ENCODE measurements at places on chromosomes 11 and 22. TPM values are rescaled to one million over a fixed set of nuclear protein-coding genes. Genes with fewer than 3 reads are reported as not detected.
A peak's percentile ranks its signal among the peaks of the same experiment; 100 is the strongest.

Gene OR6A2
- not detected for total RNA-seq

Gene DDI1
- not detected for total RNA-seq

- no peaks in the 10 kb centered on the region for H3K27me3 ChIP-seq
- DNase-seq: no peak
- peaks cover 4% of the 10 kb centered on the region for H3K36me3 ChIP-seq
- peak overlapping the region; percentile 99 for H3K27ac ChIP-seq
- H3K4me3 ChIP-seq: peak overlapping the region; percentile 6
These were observed 86.1 kb upstream of the WNT7B start for GRCh38 chr22:46062971-46063631.

Gene HPX
- total RNA-seq: not detected

DNA sequence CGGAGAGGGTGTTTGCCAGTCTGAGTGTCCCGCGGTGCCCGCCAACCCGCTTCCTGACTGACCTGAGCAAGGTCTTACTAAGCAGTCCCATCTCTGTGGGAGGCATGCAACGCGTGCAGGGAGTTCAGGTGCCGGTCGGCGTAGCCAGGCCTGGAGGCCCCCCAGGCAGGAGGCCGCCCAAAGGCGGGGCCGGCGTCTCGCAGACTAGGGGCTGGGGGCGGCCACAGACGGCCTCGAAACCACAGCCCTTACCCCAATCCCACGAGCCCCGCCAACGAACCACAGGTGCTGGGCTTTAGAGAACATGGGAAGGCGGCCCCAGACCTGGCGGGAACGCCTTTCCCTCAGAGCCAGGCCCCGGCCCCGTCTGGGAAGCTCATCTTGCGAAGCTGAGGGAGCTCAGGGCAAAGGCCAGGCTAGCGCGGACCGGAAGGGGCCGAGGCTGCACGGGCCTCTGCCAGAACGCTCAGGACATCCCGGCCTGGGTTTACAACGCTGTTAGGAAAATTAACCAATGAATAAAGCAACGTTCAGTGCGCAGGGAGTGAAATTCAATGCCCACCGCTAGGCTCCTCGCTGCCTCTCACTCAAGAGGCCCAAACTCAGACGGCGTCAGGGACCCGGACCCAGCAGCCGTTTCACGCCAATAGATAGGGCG, 2.1 kb upstream of the MTFP1 start:
- peaks cover 73% of the 10 kb centered on the region for H3K4me1 ChIP-seq
- H3K36me3 ChIP-seq: peaks cover 15% of the 10 kb centered on the region
- no peak for DNase-seq
- no peaks in the 10 kb centered on the region for H3K27me3 ChIP-seq
- peak overlapping the region; percentile 68 for H3K4me3 ChIP-seq

- H3K27ac ChIP-seq: no peak overlapping the region
- no peak for DNase-seq
- no peaks in the 10 kb centered on the region for H3K27me3 ChIP-seq
- no peak overlapping the region for H3K4me3 ChIP-seq
These were observed 8.9 kb downstream of the SCGB1A1 start for GRCh38 chr11:62427630-62428233.

DNA sequence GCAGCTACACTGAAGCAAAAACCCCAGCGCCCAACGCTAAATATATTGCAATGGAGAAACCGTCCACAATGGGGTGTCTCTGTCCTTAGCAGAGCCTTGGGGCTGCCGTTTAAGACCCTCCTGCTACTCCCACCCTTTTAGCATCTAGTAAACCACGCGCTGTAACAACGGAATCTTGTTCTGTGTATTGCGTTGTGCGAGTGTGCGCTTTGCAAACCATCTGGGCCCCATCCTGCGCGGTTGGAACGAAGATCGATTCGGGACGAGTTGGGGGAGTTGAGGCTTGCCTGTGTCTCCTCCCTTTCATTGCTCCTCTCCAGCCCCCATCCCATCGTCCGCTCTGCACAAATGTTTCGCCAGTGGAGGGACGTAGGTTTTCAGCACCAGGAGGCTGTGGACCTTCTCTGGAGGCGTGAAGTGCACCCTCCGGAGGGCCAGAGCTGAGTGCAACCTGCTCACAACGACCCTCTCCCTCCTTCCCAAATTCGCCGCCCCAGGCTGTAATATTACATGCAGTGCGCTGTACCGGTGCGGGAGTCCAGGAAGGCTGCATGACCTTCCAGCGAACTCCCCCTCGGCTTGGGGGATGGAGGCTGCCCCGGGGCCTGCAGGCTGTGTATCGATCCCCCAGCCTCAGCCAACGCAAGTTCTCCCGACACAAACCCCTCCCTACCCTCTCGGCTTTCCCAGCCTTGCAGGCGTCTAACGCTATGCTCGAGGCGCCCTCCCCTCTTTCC, 1.6 kb upstream of the KMT2A start:
- DNase-seq: peak; percentile 77
- peaks cover 42% of the 10 kb centered on the region for H3K4me1 ChIP-seq
- H3K27me3 ChIP-seq: no peaks in the 10 kb centered on the region
- no peaks in the 10 kb centered on the region for H3K36me3 ChIP-seq

GRCh38 chr11:119626871-119627270, 102.1 kb downstream of the NECTIN1 start:
- no peak overlapping the region for H3K4me3 ChIP-seq
- H3K4me1 ChIP-seq: no peaks in the 10 kb centered on the region
- H3K36me3 ChIP-seq: no peaks in the 10 kb centered on the region
- DNase-seq: no peak
- H3K27me3 ChIP-seq: no peaks in the 10 kb centered on the region
- no peak overlapping the region for H3K27ac ChIP-seq

GRCh38 chr11:24295360-24295759, 201.5 kb upstream of the LUZP2 start:
- H3K27me3 ChIP-seq: no peaks in the 10 kb centered on the region
- H3K4me3 ChIP-seq: no peak overlapping the region
- H3K4me1 ChIP-seq: no peaks in the 10 kb centered on the region
- no peaks in the 10 kb centered on the region for H3K36me3 ChIP-seq
- H3K27ac ChIP-seq: no peak overlapping the region

GRCh38 chr11:1297576-1298473, 11.6 kb downstream of the TOLLIP start:
- peaks cover 35% of the 10 kb centered on the region for H3K36me3 ChIP-seq
- DNase-seq: no peak
- no peaks in the 10 kb centered on the region for H3K27me3 ChIP-seq
- peak overlapping the region; percentile 48 for H3K27ac ChIP-seq
- peaks cover 52% of the 10 kb centered on the region for H3K4me1 ChIP-seq

DNA sequence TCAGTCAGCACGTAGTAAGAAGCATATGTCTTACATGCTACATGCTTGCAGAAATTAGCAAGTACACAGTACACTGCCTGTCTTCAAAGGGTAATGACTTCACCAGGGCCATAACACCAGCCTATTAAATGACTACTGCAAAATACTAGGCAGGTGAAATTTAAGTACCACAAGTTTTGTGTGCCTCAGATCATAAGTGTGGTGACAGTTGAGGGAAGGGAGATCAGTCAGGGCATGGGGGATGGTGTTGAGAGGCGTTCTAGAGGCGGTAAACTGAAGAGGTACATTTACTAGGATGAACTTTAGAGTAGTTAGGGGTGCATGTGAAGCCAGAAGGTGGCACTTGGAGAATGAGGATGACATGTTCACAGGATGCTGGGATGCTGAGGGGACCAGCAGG, 22.0 kb downstream of the AMOTL1 start:
- no peak overlapping the region for H3K4me3 ChIP-seq
- no peaks in the 10 kb centered on the region for H3K27me3 ChIP-seq
- no peaks in the 10 kb centered on the region for H3K36me3 ChIP-seq

GRCh38 chr22:19886605-19887255, 32.1 kb upstream of the GNB1L start:
- H3K27me3 ChIP-seq: no peaks in the 10 kb centered on the region
- H3K36me3 ChIP-seq: peaks cover 63% of the 10 kb centered on the region
- no peak overlapping the region for H3K27ac ChIP-seq

Gene GRAP2
- 29.1 TPM for total RNA-seq

DNA sequence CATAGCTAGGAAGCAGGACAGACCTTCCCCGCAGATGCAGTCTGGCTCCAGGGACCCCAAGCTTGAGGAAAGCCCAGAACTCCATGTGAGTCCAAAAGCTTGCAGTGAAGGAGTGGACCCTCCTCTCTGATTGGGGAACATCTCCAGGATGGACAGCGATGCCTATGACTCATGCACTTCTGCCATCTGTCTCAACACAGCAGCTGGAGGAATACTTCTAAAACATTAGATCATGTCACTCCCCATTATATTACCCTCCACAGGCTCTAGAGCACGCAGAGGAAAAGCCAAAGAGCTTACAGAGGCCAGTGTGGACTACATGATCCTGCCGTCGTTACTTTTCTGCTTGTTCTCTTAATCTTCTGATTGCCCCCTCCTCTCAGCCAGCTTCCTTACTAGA, 605.7 kb downstream of the INSC start:
- no peak overlapping the region for H3K4me3 ChIP-seq
- no peaks in the 10 kb centered on the region for H3K4me1 ChIP-seq
- no peak for DNase-seq

Gene PHOX2A
- total RNA-seq: not detected

DNA sequence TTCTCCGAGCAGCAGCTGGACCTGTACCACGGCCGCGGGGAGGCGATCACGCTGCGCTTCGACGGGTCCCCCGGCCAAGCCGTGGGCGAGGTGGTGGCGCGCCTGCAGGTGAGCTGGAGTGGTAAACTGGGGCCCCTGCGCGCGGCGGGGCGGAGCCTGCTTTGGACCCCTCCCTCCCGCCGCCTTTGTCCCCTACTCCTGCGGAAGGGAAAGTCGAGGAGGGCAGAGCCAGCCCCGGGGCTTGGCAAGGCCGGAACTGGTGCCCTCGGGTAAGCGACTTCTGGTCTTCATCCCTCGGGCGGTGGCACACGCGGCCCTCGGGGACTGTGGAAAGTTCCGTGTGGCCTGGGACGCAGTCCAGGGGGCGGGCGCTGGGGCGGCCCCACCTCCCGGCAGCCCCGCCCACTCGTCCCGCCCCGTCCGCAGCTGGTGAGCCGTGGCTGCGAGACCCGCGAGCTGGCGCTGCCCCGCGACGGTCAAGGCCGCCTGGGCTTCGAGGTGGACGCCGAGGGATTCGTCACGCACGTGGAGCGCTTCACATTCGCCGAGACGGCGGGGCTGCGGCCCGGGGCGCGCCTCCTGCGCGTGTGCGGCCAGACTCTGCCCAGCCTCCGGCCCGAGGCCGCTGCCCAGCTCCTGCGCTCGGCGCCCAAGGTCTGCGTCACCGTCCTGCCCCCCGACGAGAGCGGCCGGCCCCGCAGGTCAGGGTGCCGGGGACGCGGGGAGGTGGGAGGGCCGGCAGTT, 9.2 kb downstream of the SIPA1 start:
- peak; percentile 84 for DNase-seq
- H3K27ac ChIP-seq: peak overlapping the region; percentile 65
- H3K36me3 ChIP-seq: peaks cover 75% of the 10 kb centered on the region
- H3K4me3 ChIP-seq: peak overlapping the region; percentile 46

- H3K4me3 ChIP-seq: no peak overlapping the region
- H3K4me1 ChIP-seq: no peaks in the 10 kb centered on the region
- no peak overlapping the region for H3K27ac ChIP-seq
- no peak for DNase-seq
- H3K36me3 ChIP-seq: no peaks in the 10 kb centered on the region
These were observed 167.5 kb upstream of the NECTIN1 start for GRCh38 chr11:119896387-119897045.

DNA sequence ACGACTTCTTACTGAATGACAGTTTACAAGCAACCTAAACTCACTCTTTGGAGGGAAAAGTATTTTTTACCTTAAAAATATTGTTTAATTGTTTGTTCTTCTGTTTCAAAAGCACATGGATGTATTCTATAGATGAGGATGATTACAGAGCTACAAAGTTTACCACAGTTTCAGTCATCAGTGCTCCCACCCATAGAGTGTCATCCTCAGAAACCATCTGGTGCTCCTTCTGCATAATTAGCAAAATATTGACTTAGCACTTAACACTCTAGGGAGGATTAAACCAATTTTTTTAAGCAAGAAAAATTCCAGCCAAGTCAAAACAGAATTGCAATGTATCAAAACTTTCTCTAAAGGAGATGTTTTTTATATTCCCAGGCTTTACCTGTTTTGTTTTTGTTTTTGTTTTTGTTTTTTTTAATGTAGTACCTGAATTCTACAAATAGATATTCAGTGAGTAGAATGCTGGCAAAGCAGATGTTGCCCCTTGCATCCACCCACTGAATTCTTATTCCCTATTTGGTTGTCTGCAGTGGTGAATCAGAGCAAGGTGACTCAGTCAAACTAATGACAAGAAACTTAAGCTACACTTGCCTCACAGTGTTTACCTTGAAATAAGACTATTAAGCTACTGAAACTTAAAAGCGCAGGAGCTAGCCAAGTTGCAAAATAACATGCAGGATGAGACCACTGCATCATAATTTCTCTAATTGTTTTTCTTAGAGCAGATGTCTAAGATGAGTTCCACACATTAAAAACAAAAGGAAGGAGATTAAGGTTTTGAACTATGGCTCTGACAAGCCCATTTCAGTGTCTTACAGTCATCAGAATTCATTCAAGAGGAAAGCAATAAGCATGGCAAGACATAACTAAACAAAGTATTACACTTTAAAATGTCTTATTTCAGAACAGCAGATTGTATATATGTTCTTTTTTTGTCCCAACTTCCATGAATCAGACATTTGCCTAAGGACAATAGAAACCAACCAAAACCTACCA, 155.1 kb upstream of the SOX6 start:
- no peaks in the 10 kb centered on the region for H3K36me3 ChIP-seq
- no peak overlapping the region for H3K27ac ChIP-seq
- no peak for DNase-seq
- H3K27me3 ChIP-seq: no peaks in the 10 kb centered on the region
- H3K4me3 ChIP-seq: no peak overlapping the region

GRCh38 chr11:115065830-115066664, 387.7 kb downstream of the NXPE2 start:
- H3K36me3 ChIP-seq: no peaks in the 10 kb centered on the region
- no peak for DNase-seq
- H3K4me3 ChIP-seq: no peak overlapping the region
- H3K27me3 ChIP-seq: no peaks in the 10 kb centered on the region
- H3K27ac ChIP-seq: no peak overlapping the region

DNA sequence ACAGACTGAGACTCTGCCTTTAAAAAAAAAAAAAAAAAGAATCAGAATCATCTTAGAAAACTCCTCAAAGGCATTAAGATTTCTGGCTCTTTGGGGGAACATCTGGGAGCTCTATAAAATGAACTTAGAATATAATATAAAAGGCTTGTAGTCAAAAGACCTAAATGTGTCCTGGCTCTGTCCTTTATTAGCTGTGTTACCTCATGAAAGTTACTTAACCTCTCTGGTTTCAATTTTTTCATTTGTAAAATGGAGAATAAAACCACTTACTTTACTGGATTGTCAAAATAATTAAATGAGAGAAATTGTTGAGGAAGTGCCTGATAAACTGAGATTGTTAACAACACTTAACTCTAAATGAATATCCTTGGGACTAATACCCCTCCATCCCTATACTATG, 81.8 kb downstream of the FAM168A start:
- no peaks in the 10 kb centered on the region for H3K36me3 ChIP-seq
- H3K4me1 ChIP-seq: no peaks in the 10 kb centered on the region
- no peak overlapping the region for H3K27ac ChIP-seq
- H3K27me3 ChIP-seq: no peaks in the 10 kb centered on the region
- no peak for DNase-seq

Gene FGF3
- not detected for total RNA-seq

GRCh38 chr22:30284172-30284571, 5.1 kb downstream of the CASTOR1 start:
- peaks cover 26% of the 10 kb centered on the region for H3K4me1 ChIP-seq
- H3K4me3 ChIP-seq: no peak overlapping the region
- H3K27ac ChIP-seq: no peak overlapping the region
- H3K27me3 ChIP-seq: no peaks in the 10 kb centered on the region
- peaks cover 22% of the 10 kb centered on the region for H3K36me3 ChIP-seq
- DNase-seq: no peak

Data from stomach (tissue), 19 donors.